ENCODE measurements at places on chromosomes 12 and 14.

- DNase-seq: no peak
Observed at GRCh38 chr12:10716704-10717315, 6.3 kb downstream of the YBX3 start.

- no peak for DNase-seq
Observed at GRCh38 chr14:69612783-69613130, 1.4 kb downstream of the SUSD6 start.

- DNase-seq: no peak
Observed at GRCh38 chr12:109670731-109671130, 42.9 kb upstream of the FAM222A start.

GRCh38 chr12:24421759-24422158, 472.3 kb upstream of the SOX5 start:
- no peak for DNase-seq

DNA sequence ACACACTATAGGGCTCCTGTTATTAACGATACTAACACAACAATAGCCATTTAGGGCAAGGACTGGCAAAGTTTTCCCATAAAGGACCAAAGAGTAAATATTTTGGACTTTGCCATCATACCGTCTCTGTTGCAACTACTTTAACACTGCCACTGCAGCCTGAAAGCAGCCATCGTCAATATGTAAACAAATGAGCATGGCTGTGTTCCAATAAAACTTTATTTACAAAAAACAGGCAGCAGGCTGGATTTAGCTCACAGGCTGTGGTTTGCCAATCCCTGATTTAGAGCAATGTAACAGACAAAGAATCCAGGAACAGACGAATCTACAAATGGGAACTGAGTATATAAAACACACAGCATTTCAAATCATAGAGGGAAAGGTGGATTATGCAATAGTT, 84.1 kb downstream of the FRMD6 start:
- DNase-seq: no peak

- DNase-seq: no peak
Observed at GRCh38 chr14:21317398-21317797, 37.5 kb downstream of the RPGRIP1 start.

GRCh38 chr14:35818346-35819115, 7.6 kb upstream of the BRMS1L start:
- DNase-seq: peak; percentile 7

- DNase-seq: no peak
Observed at GRCh38 chr14:73477618-73478266, 13.0 kb upstream of the RIOX1 start.

GRCh38 chr12:131133015-131133905, 179.6 kb downstream of the ADGRD1 start:
- no peak for DNase-seq

GRCh38 chr12:122505419-122506051, 4.8 kb upstream of the ZCCHC8 start:
- no peak for DNase-seq

DNA sequence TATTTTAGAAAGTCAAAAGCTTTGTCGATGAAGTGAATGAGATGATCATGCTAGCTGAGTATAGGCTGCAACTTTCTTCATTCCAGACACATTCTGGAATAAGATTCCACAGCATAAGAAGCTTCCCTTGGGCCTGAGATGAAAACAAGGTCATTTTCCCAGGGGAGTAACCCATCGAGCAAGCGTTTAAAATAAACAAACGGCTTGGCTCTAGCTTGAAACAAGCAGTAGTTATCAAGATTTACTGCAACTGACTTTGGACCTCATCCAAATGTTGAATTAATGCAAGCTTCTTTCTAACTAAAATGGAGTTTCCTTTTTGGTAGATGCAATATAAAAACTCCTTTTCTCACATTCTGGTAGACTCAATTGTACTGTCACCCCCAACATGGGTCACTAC, 23.0 kb downstream of the KCNJ8 start:
- no peak for DNase-seq

DNA sequence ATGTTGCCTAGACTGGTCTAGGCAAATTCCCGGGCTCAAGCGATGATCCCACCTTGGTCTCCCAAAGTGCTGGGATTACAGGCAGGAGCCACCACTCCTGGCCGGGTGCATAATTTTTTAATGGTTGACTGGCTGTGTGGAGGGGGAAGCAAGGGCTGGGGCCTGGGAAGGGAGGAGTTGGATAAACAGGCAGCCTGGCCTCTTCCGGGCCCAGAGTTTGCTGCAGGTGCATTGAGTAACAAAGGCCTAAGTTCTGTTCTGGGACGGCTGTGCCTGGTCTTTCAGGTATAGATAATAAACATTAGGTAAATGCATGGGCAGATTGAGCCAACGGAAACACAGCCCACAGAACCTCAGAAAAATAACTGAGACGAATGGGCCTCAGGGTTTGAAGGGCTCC, 191.3 kb upstream of the TBX3 start:
- no peak for DNase-seq

GRCh38 chr12:19036673-19037357, 92.7 kb upstream of the PLEKHA5 start:
- DNase-seq: no peak

- DNase-seq: no peak
Observed at GRCh38 chr14:94481468-94482131, 5.6 kb upstream of the SERPINA9 start.

GRCh38 chr12:67732857-67733256, 84.3 kb downstream of the DYRK2 start:
- no peak for DNase-seq

DNA sequence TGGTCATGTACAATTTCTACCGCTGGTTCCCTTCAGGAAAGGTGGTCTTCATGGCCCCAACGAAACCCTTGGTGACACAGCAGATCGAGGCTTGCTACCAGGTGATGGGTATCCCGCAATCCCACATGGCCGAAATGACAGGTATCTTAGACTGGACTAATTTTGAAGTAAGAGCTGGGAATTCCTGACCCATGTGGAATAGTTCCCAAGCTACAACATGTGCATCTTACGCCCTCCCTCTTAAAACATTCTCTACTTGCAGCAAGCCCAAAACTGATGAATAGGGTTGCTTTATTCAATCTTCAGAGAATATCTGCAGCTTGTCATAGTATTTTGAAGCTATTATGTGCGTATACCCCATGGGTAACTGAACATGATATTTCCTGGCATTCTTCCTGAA, 669 bp downstream of the FANCM start:
- DNase-seq: no peak

DNA sequence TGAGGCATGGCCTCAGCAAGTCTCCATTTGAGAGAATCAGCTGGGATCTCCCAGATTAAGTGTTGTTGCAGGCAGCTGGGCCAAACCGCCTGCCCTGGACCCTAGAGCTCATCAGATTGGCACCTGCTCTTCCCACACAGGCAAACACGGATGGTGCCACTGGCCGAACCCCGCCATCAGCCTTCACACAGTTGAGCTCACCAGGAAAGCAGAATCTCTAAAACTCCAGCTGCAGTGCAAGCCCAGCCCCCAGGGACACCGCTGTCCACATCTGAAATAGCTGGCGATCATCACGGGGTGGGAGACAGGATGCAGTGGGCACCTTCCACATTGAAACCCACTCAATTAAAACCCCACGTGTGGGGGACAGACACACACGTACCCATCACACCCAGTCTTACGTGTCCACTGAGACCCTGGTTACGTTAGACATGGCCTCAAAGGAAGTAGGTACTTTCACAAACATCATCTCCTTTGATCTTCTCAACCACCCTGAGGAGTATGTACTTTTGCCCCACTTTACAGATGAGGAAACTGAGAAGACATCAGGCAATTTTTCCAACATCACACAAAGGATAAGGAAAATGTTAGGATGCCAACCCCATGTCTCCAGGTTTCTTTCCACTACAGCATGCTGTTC, 88.8 kb downstream of the SINHCAF start:
- no peak for DNase-seq

DNA sequence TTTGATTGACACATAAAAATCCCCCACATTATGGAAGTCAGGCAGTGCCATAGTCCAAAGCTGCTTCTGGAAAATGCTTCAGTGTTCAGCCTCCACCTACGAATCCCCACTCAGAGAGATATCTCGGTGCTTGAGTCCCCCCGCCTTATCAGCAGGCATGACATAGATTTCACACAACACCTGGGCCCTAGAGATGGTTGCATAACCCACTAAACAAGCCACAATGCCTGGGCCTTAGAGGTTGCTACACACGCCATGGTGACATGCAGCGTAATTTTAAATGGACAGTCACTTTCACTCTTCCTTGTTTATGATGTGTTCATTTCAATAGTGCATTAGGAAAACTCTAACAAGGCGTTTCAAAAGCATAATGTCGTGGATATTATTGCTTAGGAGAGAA, 38.0 kb downstream of the CCDC60 start:
- DNase-seq: peak; percentile 35

DNA sequence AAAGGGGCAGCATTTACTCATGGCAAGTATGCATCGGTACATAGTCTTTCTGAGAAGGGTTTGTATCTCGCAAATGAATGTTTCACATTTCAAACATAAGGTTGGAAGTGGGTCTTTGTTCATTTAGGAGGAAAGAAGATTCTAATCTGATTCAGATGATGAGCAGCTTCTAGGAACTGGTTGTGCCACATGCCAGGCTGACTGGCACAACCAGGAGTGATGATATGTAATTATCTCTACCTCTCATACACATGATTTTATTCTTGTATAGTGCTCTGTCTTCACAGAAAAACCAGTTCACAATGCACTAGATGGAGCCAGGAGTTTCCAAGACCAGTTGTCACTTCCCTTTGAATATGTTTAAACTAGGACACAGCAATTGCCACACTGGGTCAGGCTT, 13.7 kb upstream of the BEST3 start:
- no peak for DNase-seq

GRCh38 chr12:120399531-120399930, 30.6 kb upstream of the MSI1 start:
- DNase-seq: no peak

GRCh38 chr14:42921901-42922300, 1315.2 kb downstream of the LRFN5 start:
- DNase-seq: no peak

DNA sequence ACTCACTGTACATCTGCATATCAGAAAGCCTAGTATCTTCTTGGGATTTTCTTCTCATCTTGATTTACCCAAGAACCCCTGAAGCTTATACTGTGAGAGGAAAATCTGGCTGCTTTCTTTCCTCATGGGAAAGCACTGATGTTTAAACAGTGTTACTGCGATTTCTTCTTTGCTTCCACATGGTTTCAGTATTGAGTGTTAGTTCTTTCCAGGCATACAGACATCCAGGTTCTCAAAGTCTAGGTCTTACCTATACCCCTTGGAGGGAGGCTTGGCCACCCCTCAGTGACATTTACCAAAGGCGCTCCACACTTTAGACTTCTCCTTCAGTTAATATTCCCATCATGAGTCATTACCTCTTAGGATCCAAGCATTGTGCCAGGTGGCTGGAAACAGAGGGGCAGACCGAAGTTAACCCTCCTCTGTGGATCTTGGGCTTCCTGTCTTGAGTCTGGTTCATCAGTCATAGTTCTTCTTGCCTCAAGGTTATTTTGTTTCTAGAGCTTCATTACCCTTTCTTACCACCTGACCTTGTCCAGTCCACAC, 79.1 kb downstream of the TMEM117 start:
- DNase-seq: no peak

Data from DMS79 (cell line).